ENCODE measurements at places on chromosomes 2 and 18.
A peak's percentile ranks its signal among the peaks of the same experiment; 100 is the strongest.

- H3K4me1 ChIP-seq = no peaks in the 10 kb centered on the region
- no peak overlapping the region for H3K27ac ChIP-seq
- H3K36me3 ChIP-seq = no peaks in the 10 kb centered on the region
- H3K27me3 ChIP-seq = no peaks in the 10 kb centered on the region
These were observed 275.0 kb downstream of the MREG start for GRCh38 chr2:215738351-215738750.

DNA sequence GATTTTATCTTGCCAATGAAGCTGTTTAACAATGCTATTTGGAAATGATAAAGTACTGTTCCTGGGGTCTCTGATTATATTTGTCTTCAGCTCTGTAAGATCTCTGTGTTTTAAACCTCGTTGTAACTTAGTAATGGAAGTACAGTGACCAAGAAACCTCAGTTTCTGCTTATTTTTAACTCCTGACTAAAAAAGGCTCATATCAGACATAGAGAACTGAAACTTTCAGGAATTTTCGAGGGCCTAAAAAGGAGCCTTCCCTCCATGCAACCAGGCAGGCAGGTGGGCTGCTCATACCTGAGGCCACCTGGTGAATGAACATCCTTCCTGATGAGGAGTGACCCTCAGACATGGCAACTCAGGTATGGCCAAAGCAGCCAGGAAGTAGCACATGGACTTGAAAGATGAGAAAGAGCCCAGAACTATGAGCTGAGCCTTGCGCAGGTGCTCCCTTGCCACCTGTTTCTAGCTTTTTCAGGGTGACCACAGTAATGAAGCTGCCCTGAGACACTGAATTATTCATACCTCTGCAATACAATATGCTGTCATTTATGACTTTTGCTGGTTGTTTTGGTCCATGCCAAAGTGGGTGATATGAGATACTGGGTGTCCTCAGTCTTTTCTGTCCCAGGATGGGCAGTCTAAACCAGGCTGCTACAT is 23.9 kb downstream of the MYO3B start:
- no peak for DNase-seq
- H3K27ac ChIP-seq = no peak overlapping the region
- no peaks in the 10 kb centered on the region for H3K27me3 ChIP-seq
- no peak overlapping the region for H3K4me3 ChIP-seq
- H3K4me1 ChIP-seq = no peaks in the 10 kb centered on the region

GRCh38 chr2:112772911-112773475 is 8.6 kb upstream of the CKAP2L start:
- no peak overlapping the region for H3K4me3 ChIP-seq
- H3K27me3 ChIP-seq = peaks cover 10% of the 10 kb centered on the region
- no peak overlapping the region for H3K27ac ChIP-seq
- DNase-seq = no peak
- peaks cover 13% of the 10 kb centered on the region for H3K4me1 ChIP-seq

DNA sequence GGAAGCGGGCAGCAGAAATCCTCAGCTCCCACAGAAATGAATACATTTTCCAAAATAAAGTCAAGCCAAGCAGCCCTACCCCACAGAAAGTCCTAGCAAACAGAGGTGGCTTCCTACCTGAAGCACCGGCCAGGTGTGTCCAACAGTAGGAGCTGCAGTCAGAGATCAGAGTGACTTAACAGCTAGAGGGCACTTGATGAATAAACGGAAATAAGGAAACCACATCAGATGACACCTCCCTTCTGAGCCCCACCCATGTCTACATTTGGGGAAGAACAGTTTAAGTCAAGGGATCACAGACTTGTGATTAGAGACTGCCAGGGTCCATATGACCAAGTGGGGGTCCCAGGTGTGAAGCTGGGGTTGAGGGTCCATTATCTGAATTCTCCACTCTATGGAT is at the start of gene CXCR1:
TSS of gene CXCR1 (minus strand) at position 172 of the 400 bp plus-strand sequence. CDS start 1,751 bp downstream, outside the sequence.
- H3K27ac ChIP-seq = peak within 1 kb of the TSS; percentile 25
- no peaks in the 10 kb centered on the region for H3K36me3 ChIP-seq
- peak; percentile 16 for DNase-seq
- H3K4me1 ChIP-seq = peaks cover 14% of the 10 kb centered on the region

Measured in naive B cell (primary cell).